Hypothalamus (tissue), 51 donors: ENCODE measurements at places on chromosomes 3 and 15.
A peak's percentile ranks its signal among the peaks of the same experiment; 100 is the strongest.

GRCh38 chr15:100740138-100740537 lies 137.7 kb downstream of the ASB7 start:
- no peak for DNase-seq

DNA sequence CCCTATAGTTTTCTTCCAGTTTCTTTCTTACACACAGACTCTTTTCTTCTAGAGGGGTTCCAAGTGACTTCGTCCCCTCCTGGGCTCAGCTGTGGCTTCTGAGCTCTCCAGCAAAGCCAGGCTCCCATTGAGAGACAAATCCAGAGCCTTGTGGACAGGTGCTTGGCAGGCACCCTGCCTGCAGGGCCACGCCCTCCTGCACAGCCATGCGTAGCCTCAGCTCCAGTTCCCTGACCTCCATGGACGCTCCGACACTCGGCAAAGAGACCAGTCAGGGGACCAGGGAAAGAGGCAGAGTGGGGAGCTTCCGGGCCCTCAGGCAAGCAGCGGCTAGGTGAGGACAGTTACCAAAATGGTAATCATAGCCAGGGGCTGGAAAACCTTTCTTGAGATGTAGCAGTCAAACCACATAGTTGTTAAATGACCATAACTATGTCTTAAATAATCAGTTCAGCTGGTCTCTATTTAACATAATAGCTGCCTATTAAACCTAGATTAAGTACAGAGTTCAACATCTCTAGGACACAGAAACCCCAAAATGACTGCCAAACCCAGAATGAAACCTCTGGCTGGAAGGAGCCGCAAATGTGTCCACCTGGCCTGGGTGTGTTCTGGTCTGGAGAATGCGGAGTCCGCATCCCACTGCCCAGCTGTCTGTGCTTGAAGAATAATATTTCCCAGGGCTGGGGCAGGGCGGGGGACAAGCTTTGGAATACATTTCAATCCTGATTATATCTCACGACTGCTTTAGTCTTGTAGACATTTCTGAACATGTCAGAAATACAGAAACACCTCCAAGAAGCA lies 69.3 kb upstream of the RGMA start:
- no peak for DNase-seq

GRCh38 chr3:157844800-157845565 lies 261.2 kb downstream of the SHOX2 start:
- no peak for DNase-seq

DNA sequence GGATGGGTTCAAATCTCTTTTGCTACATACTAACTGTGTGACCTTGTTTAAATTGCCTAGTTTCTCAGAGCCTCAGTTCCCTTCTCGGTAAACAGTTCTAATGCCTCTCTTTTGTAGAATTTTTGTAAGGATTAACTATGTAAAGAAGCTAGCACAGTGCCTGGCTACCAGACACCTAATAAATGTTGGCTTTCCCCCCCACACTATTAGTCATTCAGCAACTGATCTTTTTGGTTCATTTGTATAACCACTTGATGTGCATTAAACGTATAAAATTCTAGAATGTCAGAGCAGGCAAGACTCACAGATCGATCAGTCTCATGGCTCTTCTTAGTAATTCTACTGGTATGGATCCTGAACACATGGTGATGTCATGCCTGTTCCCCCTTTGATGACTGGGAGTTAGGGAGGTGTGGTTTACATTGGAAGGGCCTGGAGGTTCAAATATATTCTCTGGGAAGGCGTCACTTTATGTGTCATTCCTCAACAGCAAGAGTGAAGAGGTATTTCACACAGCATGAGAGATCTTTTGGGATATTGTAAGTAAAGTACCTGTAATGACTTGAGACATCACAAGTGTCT lies 6.5 kb downstream of the TAGLN3 start:
- no peak for DNase-seq

DNA sequence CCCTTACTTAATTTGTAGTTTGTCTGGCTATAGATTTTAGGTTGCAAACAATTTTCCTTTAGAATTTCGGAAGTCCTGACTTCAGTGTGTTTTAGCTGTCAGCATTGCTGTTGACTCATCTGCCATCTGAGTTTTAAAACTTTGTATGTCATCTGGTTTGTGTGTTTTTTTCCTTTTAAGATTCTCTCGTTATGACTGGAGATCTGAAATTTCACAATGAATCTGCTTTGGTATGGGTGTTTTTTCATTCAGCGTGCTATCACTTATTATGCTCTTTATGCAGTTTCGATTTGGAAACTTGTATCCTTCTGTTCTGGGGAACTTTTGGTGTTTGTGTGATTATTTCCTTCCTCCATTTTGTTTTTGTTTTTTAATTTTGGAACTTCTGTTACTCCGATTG lies 53.7 kb upstream of the ZNF280D start:
- DNase-seq, result no peak

DNA sequence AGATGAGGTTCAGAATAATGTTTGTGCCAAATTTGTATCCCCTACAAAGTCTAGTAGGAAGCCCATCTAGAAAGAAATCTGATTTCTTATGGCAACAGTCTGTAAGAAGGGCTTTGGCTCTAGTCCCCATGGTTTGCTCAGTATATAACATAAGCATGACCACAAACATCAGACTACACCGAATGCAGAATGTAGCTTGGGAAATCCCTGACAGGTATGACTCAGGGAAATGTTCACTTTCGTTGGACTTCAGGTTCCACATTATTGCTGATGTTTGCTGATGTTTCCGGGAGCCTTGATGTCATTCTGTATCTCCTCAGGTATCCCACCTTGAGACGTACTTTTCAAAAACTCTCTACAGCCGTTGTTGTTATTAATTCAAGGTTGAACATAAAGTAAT lies 304.4 kb upstream of the TGFBR2 start:
- no peak for DNase-seq

DNA sequence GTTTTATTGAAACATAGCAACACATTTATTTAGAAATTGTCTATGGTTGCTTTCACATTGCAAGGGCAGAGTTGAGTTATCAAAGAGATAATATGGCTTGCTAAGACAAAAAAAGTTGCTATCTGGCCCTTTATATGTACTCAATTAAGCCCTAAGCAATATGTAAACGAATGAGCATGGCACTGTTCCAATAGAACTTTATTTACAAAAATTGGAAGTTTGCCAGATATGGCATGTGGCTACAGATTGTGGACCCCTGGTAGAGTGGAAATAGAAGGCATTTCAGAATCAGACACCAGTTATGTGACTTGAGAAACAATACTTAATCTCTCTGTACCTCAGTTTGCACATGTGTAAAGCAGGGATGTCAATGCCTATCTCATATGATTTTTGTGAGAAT lies 515.6 kb upstream of the SGO1 start:
- DNase-seq, result no peak

GRCh38 chr3:8757551-8758518 lies 11.6 kb downstream of the OXTR start:
- DNase-seq, result no peak

- no peak for DNase-seq
Measured at GRCh38 chr3:38125305-38126120, 11.4 kb downstream of the ACAA1 start.

- DNase-seq, result no peak
Measured at GRCh38 chr15:76663529-76663928, 241.6 kb downstream of the SCAPER start.

DNA sequence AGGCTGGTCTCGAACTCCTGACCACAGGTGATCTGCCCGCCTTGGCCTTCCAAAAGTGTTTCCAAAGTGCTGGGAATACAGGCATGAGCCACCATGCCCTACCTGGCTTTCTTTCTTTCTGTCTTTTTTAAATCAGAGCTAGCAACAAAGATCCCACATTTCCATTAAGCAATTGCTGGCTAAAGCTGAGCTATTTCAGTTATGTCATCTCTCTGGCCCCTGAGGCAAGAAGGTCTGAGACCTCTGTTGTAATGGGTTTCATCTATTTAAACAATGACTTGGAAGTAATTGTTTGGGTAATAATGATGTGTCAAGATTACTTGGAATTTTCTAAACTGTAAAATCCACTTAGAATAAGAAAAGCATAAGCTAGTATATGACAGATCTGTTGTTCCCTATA lies 30.2 kb upstream of the CRBN start:
- DNase-seq, result no peak

GRCh38 chr15:78104566-78105475 lies 12.5 kb downstream of the SH2D7 start:
- no peak for DNase-seq

GRCh38 chr15:64690578-64691296 lies 84.7 kb downstream of the RBPMS2 start:
- DNase-seq, result no peak

DNA sequence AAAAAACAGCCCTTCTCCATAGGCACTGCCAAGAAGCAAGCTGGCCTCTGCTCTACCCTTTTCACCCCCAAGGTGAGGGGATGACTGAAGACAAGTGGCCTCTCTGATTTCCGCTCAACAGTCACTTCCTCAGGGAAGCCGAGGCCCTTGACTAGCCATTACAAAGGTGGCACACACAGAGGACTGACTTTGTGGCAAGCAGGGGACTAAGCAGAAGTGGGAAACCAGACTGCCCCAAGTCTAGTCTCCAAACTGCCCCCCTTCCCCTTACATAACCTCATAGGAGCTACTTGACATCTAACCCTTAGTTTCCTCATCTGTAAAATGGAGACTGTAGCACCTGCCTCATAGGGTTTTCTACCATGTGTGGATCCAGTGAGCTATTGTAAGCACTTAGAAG lies 118.9 kb downstream of the FOXP1 start:
- no peak for DNase-seq

- no peak for DNase-seq
Measured at GRCh38 chr3:128495435-128495970, 2.5 kb upstream of the GATA2 start.

DNA sequence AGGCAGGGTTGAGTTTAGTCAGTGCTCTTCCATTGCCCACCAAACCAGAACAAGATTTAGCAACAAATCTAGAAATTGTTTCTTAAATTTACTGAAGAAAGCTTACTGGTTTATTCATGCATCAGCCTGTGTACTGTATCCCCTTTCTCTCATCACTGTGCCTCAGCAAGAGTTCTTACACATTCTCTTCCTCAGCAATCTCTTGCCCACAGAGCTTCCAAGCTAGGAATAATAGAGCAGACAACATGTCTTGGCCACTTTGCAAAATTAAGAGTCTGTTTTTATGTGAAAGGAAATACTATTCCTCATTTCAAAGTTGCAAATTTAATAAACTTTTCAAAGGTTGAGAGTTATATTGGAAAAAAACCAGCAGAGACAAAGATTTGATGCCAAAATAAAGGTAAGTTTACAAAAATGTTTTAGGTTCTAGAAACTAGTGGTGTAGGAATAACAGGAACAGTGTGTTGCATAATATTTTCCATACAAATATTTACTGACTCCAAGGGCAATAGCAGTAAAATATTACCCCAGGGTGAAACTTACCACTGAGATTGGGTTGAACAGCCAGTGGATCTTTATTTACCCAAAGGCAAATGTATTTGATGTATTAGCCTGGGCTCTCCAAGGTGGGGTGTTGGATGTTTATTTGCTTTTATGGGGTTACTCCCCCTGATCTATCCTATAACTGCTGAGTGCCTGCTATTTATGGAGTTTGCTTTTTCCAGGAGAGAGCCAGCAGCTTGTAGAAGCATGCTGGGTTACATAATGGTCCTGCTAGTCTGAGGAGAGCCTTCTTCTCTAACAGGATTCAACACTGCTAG lies 276.7 kb downstream of the ADAMTSL3 start:
- DNase-seq, result no peak

DNA sequence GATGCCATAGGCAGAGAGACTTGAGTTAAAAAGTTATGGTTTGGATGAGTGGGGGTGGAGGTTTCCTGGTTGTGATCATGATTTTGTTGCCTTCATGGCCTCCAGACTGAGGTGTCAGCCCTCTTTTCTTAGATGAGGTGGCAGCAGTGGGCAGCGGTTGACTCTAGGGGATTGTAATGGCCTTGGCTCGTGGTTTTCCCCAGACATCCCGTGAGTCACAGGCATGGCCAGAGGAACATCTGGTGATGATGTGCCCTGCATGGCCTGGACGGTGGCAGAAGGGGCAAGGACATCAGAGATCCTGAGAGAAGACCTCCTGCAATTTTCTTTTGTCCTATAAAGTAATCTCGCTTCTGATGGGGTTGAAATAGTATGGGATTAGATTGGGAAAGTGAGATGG lies 12.4 kb downstream of the RETNLB start:
- no peak for DNase-seq

DNA sequence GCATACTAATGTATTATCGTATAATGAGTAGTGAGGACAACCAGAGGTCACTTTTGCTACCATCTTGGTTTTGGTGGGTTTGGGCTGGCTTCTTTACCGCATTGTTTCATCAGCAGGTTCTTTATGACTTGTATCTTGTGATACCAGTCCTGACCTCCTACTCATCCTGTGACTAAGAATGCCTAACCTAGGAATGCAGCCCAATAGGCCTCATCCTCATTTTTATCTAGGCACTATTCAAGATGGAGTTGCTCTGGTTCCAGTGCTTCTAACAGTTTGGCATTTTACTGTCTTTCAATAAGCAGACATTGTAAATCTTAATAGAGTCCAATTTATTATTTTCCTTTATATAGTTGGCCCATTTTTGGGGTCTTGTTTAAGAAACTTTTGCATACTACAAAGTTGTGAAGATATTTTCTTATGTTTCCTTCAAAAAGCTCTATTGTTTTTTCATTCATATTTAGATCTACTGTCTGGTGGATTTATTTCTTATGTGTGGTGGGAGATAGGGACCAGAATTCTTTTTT lies 60.8 kb upstream of the RNU6-1 start:
- no peak for DNase-seq

GRCh38 chr3:194221336-194221735 lies 85.4 kb downstream of the HES1 start:
- no peak for DNase-seq

GRCh38 chr3:21877214-21877754 lies 126.3 kb upstream of the ZNF385D start:
- DNase-seq, result no peak

DNA sequence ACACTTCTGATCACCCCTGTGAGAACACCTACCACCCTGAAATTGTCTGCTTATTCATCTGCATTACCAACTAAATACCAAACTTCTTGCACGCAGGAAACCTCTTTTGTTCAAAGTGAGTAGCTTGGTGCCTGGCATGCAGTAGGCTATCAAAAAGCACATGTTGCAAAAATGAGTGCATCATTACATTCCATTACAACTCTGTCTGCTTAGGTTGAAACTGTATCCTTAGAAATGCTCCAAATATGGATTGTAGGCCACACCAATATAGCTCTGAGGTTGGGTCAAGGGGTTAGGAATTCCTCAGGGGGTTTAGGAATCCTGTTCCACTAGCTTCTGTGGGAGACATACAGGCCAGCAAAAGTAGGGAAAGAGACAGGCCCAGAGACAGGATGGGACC lies 107.2 kb downstream of the THRB start:
- DNase-seq, result no peak

GRCh38 chr3:10570196-10570946 lies 65.0 kb upstream of the ATP2B2 start:
- peak; percentile 42 for DNase-seq

- no peak for DNase-seq
Measured at GRCh38 chr3:160921020-160921635, 165.1 kb downstream of the PPM1L start.

DNA sequence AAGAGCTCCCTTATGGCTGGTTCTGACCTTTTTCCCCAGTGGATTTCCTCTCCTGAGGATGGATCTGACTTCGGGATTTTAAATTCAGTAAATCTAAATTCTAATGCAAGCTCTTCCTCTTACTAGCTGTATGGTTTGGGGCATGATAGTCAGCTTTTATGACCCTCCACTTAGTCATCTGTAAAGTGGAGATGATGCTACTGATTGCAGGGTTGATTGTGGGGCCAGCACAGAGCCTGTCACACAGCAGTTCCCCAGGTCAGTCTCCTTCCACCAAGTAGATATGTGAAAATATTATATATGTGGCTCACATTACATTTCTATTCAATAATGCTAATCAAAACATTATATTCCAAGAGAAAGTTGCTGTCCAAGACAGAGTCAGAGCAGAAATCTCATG lies 141.3 kb upstream of the UBE2E1 start:
- no peak for DNase-seq
